ENCODE measurements at places on chromosomes 16 and 17.

DNA sequence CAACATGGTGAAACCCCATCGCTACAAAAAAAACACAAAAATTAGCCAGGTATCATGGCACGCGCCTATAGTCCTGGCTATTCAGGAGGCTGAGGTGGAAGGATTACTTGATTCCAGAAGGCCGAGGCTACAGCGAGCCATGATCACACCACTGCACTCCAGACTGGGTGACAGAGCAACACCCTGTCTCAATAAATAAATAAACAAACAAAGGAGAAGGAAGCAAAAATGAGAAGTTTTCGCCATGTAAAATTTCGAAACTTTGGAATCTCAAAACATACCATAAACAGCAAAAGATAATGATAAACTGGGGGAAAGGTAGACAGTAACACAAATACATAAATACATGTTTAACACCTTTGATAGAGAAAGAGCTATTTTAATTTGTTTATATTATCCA, 130.9 kb downstream of the ZFHX3 start:
- no peaks in the 10 kb centered on the region for H3K27me3 ChIP-seq
- no peak overlapping the region for H3K27ac ChIP-seq
- no peak for DNase-seq
- peaks cover 6% of the 10 kb centered on the region for H3K4me1 ChIP-seq

DNA sequence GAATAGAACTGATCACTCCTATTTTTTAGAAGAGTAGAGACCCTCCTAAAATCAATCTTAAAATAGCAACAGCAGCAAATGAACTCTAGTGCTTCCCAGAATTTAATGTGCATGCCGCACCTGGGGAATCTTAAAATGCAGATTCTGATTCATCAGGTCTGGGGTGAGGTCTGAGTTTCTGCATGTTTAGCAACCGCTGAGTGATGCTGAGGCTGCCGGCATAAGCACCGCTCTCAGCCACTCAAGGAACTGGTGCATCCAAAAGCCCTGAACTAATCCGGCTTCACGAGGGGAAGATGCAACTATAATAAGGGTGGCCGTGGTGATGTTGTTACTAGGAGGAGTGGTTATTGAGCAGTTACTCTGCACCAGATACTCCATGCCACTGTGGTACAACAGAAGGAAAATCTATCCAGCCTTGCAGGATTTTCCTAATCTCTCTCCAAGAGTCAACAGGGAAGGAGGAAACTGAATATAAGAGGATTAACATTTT, 19.7 kb downstream of the SDK2 start:
- H3K36me3 ChIP-seq, result no peaks in the 10 kb centered on the region
- no peaks in the 10 kb centered on the region for H3K27me3 ChIP-seq
- no peak for DNase-seq
- H3K4me3 ChIP-seq, result no peak overlapping the region
- H3K27ac ChIP-seq, result no peak overlapping the region

- H3K27me3 ChIP-seq, result no peaks in the 10 kb centered on the region
- no peaks in the 10 kb centered on the region for H3K4me1 ChIP-seq
- no peaks in the 10 kb centered on the region for H3K36me3 ChIP-seq
- no peak overlapping the region for H3K4me3 ChIP-seq
- no peak overlapping the region for H3K27ac ChIP-seq
- DNase-seq, result no peak
Measured at GRCh38 chr16:13021996-13022395, 120.6 kb downstream of the SHISA9 start.

GRCh38 chr17:18974407-18975149, 22.6 kb downstream of the SLC5A10 start:
- no peak overlapping the region for H3K27ac ChIP-seq
- peaks cover 5% of the 10 kb centered on the region for H3K4me1 ChIP-seq
- H3K36me3 ChIP-seq, result no peaks in the 10 kb centered on the region
- DNase-seq, result no peak
- H3K27me3 ChIP-seq, result no peaks in the 10 kb centered on the region

- peaks cover 46% of the 10 kb centered on the region for H3K4me1 ChIP-seq
- H3K4me3 ChIP-seq, result peak overlapping the region; percentile 94
- no peaks in the 10 kb centered on the region for H3K27me3 ChIP-seq
- H3K36me3 ChIP-seq, result no peaks in the 10 kb centered on the region
- H3K27ac ChIP-seq, result peak overlapping the region; percentile 91
- DNase-seq, result peak; percentile 60
Measured at GRCh38 chr17:4833941-4834680, 971 bp downstream of the MINK1 start.

- peaks cover 13% of the 10 kb centered on the region for H3K4me1 ChIP-seq
- no peaks in the 10 kb centered on the region for H3K27me3 ChIP-seq
- H3K27ac ChIP-seq, result no peak overlapping the region
- no peak for DNase-seq
Measured at GRCh38 chr17:7846765-7847661, 7.9 kb upstream of the TMEM88 start.

DNA sequence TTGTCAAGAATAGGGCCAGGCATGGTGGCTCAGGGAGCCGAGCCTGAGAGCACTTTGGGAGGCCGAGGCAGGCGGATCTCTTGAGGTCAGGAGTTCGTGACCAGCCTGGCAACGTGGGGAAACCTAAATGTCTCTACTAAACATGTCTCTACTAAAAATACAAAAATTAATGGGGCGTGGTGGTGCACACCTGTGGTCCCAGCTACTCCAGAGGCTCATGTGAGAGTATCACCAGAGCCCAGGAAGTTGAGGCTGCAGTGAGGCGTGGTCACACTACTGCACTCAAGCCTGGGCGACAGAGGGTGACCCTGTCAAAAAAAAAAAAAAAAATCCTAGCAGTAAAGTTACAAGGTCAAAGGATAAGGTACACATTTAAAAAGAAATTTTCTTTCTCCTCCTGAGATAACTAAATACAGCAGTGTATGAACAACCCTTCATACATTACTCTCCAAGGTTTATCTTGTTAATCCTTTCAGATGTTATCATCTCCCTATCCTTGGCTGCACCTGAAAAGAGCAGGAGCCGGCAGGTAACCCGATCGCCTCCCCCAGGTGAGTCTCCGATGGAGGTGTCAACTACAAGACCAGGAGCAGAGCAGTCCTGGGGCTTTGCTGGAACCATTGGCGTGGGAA, 122.3 kb downstream of the GOSR1 start:
- H3K4me3 ChIP-seq, result peak overlapping the region; percentile 98
- peak overlapping the region; percentile 97 for H3K27ac ChIP-seq
- peaks cover 3% of the 10 kb centered on the region for H3K4me1 ChIP-seq
- no peaks in the 10 kb centered on the region for H3K36me3 ChIP-seq
- DNase-seq, result no peak

DNA sequence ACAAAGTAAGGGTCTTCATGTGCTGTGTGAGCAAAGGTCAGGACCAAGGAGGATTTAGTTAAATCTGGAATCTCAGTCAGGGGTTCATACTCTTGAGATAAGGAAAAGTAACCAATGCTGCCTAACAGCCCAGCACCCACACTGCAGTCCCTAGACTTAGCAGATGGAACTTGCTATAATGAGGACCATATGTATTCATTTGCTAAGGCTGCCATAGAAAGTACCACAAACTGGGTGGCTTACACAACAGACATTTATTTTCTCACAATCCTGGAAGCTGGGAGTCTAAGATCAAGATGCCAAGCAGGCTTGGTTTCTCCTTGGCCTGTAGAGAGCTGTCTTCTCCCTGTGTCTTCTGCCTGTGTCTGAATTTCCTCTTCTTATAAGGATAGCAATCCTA, 20.8 kb downstream of the ZP2 start:
- no peak for DNase-seq
- H3K27me3 ChIP-seq, result no peaks in the 10 kb centered on the region
- no peak overlapping the region for H3K4me3 ChIP-seq
- no peaks in the 10 kb centered on the region for H3K36me3 ChIP-seq
- peaks cover 4% of the 10 kb centered on the region for H3K4me1 ChIP-seq
- H3K27ac ChIP-seq, result no peak overlapping the region

DNA sequence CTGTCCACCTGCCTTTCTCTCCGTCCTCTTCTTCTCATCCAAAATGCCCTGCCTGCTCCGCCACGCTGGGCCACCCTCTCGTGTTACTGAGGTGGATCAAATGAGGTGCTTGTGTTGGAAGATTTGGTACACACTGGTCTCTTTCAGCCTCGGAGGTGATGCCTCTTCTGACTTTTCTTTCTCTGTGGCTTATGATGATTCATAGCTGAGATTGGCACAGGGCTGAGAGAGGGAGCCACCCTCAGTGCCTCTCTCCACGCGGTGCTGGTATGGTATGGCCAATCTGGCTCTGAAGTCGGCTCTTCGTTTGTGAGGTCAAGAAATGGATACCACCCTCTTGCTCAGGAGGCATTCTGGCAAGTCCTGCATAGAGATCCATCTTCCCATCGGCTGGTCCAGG, 82.4 kb downstream of the PLCG2 start:
- no peaks in the 10 kb centered on the region for H3K27me3 ChIP-seq
- H3K4me1 ChIP-seq, result no peaks in the 10 kb centered on the region
- H3K4me3 ChIP-seq, result no peak overlapping the region
- DNase-seq, result no peak
- no peak overlapping the region for H3K27ac ChIP-seq

DNA sequence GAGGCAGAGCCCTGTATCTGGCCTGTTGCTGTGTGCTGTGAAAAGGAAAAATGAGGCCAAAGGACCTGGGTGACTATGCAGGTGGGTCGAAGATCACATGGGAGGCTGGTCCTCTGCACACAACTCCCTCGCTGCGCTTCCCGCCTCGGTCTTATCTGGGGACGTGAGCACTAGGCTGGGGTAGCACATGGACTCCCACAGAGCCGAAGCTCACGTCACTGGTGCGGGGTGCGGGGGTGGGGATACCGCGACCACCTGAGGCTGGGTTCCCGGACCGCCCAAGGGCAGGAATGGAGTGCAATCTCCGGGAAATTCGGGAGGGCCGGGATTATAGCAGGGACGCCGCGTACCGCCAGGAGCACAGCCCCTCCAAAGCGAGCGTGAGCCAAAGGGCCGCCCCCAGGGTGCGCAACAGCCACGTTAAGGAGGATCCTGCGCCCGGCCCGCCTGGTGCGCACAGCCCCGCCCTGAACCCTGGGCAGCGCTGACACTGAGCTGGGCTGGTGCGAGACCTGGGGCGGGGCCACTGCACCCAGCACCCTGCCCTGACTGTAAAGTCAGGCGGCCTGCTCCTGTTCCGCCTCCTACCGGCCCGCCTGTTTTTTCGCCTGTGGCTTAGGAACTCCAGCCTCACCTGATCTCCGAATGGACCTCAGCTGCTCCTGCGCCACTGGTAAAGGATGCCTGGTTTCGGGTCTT, 4.8 kb downstream of the MT1A start:
- peak overlapping the region; percentile 21 for H3K4me3 ChIP-seq
- no peaks in the 10 kb centered on the region for H3K36me3 ChIP-seq
- no peak overlapping the region for H3K27ac ChIP-seq
- H3K4me1 ChIP-seq, result peaks cover 17% of the 10 kb centered on the region
- peak; percentile 67 for DNase-seq

GRCh38 chr16:80695020-80695419, 109.4 kb downstream of the CDYL2 start:
- H3K4me1 ChIP-seq, result no peaks in the 10 kb centered on the region
- H3K4me3 ChIP-seq, result no peak overlapping the region
- H3K27ac ChIP-seq, result no peak overlapping the region
- H3K36me3 ChIP-seq, result no peaks in the 10 kb centered on the region
- DNase-seq, result no peak

DNA sequence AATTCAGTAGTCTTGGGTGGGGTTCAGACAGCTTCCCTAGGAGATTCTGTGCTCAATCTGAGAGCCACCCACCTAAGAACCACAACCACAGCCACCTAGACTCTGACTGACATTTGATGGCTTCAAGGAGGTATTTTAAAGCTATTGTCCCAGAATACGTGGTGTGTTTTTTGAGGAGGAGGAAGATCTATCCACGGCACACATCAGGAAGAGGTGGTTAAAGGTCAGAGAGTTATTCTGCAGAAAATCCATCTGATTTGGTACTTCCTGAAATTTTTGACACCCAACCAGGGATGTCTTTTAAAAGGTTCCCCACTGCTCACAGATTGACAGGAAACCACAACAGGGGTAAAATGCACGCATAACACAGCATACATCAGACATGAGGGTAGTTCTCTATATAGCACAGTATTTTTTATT, 25.1 kb downstream of the SMARCE1 start:
- no peak overlapping the region for H3K4me3 ChIP-seq
- H3K27ac ChIP-seq, result no peak overlapping the region
- no peaks in the 10 kb centered on the region for H3K27me3 ChIP-seq
- H3K36me3 ChIP-seq, result no peaks in the 10 kb centered on the region
- no peak for DNase-seq

DNA sequence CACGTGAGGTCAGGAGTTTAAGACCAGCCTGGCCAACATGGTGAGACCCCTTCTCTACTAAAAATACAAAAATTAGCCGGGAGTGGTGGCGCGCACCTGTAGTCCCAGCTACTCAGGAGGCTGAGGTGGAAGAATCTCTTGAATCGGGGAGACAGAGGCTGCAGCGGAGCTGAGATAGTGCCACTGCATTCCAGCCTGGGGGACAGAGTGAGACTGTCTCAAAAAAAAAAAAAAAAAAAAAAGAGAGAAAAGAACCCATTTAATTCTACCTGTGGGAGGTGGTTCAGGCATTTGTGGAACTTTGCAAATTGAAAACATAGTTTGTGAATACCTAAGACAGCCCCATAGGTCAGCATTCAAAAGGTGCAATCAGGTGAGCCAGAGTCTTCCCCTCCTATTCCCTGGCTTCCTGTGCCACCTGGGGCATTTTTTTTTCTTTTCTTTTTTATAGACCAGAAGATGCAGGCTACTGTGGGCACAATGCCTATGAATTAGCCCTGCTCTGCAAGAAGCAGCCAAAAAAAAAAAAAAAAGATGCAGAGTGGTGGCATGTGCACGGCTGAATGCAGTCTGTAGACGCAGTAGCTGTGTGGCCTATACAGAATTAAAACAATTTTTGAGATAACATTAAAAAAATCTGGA, 9.1 kb upstream of the SOCS3 start:
- DNase-seq, result no peak
- H3K27ac ChIP-seq, result no peak overlapping the region
- no peak overlapping the region for H3K4me3 ChIP-seq
- no peaks in the 10 kb centered on the region for H3K27me3 ChIP-seq
- H3K4me1 ChIP-seq, result peaks cover 15% of the 10 kb centered on the region
- no peaks in the 10 kb centered on the region for H3K36me3 ChIP-seq

GRCh38 chr17:35010093-35010492, 29.8 kb downstream of the LIG3 start:
- peaks cover 6% of the 10 kb centered on the region for H3K4me1 ChIP-seq
- no peak for DNase-seq
- H3K4me3 ChIP-seq, result no peak overlapping the region
- H3K27me3 ChIP-seq, result no peaks in the 10 kb centered on the region
- no peaks in the 10 kb centered on the region for H3K36me3 ChIP-seq

DNA sequence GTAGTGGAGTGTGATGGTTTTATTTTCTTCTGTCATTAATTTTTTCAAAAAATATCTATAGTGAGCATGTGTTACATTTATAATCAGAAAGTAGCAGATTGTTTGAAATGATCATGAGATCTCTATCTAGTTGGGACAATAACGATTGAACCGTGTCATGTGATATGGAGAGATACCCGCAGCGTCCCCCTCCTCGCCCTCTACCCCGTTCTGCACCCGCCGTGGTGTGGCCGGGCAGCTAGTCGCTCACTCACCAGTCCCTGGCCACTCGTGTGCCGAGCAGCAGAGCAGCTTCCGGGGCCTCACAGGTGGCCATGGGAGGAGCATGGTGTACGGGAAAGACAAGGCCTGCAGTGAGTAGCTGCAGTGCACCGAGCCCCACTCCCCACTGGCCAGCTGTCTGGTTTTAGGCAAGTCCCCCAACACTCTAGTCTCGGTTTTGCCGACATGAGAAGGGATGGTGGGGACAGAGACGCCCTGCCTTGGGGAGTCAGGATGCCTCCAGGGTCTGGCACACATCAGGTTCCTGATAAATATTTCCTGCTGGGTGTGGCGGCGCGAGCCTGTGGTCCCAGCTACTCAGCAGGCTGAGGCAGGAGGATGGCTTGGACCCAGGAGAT, 15.3 kb downstream of the MLYCD start:
- no peaks in the 10 kb centered on the region for H3K27me3 ChIP-seq
- H3K27ac ChIP-seq, result no peak overlapping the region
- H3K4me3 ChIP-seq, result no peak overlapping the region
- H3K4me1 ChIP-seq, result no peaks in the 10 kb centered on the region
- DNase-seq, result no peak
- H3K36me3 ChIP-seq, result peaks cover 3% of the 10 kb centered on the region

Data from testis (tissue), 5 donors.